ENCODE measurements at places on chromosomes 7 and 10.

DNA sequence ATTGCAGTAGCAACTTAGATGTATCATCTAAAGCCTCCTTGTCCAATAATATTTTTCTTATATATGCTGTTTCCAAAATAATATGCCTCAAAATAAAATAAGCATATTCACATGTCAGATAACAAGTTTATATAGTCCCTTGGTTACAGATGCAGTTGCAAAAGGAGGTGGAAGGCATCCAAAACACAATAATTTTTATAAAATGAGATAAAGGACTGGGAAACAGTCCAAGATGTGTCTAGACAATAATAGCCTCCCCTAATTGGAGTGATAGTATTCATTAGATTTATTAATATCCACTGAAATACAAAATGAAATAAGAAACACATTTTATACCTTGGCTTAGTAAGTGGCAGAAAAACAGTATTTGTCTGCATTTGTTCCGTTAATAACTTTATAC lies 30.3 kb downstream of the BCAP29 start:
- H3K4me3 ChIP-seq = no peak overlapping the region
- H3K27me3 ChIP-seq = no peaks in the 10 kb centered on the region
- peaks cover 12% of the 10 kb centered on the region for H3K36me3 ChIP-seq

DNA sequence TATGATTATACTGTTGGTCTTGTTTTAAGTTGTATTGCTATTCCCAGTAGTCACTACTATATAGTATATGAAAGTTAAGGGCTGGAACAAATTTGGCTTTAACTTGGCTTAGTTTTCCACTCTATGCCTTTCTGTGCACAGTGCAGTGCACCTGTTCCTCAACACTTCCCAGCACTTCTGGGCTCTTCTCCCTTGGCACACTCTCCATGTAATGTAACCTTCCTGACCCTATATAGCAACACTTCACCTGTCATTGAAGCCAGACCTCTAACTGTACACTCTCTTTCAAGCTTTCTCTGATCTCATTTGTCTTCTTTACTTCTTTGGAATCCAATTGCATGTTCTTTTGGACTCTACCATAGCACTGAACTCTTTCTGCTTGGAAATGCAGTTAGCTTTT lies 83.9 kb upstream of the SMIM30 start:
- no peak for DNase-seq
- H3K27me3 ChIP-seq = no peaks in the 10 kb centered on the region
- no peak overlapping the region for H3K4me3 ChIP-seq
- no peaks in the 10 kb centered on the region for H3K4me1 ChIP-seq
- H3K36me3 ChIP-seq = no peaks in the 10 kb centered on the region

DNA sequence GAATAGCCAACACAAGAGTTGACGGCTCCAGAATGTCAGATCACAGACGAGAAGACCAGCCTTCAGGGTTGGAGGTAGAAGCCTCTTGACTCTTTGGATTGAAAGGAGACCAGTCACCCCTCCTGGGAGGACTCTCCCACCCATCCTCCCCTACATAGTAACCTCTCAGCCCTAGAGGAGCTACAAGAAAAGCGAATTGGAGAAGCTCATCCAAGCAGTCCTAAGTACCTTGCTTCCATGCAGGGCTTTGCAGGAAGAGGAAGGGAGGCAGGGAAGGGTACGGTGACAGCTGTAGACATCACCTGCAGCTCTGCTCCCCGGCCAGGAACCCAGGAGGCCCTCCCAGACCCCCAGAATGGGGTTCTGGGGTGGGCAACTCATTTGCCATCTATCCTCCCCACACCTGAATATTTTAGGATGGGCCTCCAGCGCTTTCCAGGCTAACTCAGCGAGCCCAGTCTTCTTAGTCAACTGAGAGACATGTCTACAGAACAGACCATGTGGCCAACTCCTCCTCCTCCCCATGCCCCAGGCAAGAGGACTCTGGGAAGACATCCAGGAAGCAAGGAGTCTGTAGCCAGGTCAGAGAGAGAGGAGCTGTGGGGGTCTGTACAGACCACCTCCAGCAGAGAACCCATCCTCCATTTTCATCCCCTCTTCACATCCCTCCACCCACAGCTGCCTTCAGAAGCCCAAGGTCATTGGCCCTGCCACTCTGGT lies 55.6 kb upstream of the LBX1 start:
- H3K4me3 ChIP-seq = no peak overlapping the region
- no peak overlapping the region for H3K27ac ChIP-seq
- no peaks in the 10 kb centered on the region for H3K36me3 ChIP-seq
- DNase-seq = no peak
- H3K27me3 ChIP-seq = peaks cover 50% of the 10 kb centered on the region

- no peaks in the 10 kb centered on the region for H3K4me1 ChIP-seq
- H3K36me3 ChIP-seq = no peaks in the 10 kb centered on the region
- H3K4me3 ChIP-seq = no peak overlapping the region
- no peak overlapping the region for H3K27ac ChIP-seq
- no peak for DNase-seq
Measured at GRCh38 chr10:33307835-33308234, 26.6 kb downstream of the NRP1 start.

- H3K27me3 ChIP-seq = no peaks in the 10 kb centered on the region
- H3K4me3 ChIP-seq = no peak overlapping the region
- H3K36me3 ChIP-seq = no peaks in the 10 kb centered on the region
- no peaks in the 10 kb centered on the region for H3K4me1 ChIP-seq
- DNase-seq = no peak
- H3K27ac ChIP-seq = no peak overlapping the region
Measured at GRCh38 chr7:130793855-130794618, 60.0 kb upstream of the KLF14 start.

- no peaks in the 10 kb centered on the region for H3K27me3 ChIP-seq
- H3K4me1 ChIP-seq = no peaks in the 10 kb centered on the region
- no peaks in the 10 kb centered on the region for H3K36me3 ChIP-seq
- H3K27ac ChIP-seq = no peak overlapping the region
- no peak for DNase-seq
Measured at GRCh38 chr7:126589068-126589684, 663.6 kb downstream of the GRM8 start.

GRCh38 chr10:119177708-119178371 lies 772 bp downstream of the PRDX3 start:
- H3K27ac ChIP-seq = peak overlapping the region; percentile 87
- no peaks in the 10 kb centered on the region for H3K27me3 ChIP-seq
- peaks cover 10% of the 10 kb centered on the region for H3K4me1 ChIP-seq
- peaks cover 8% of the 10 kb centered on the region for H3K36me3 ChIP-seq

DNA sequence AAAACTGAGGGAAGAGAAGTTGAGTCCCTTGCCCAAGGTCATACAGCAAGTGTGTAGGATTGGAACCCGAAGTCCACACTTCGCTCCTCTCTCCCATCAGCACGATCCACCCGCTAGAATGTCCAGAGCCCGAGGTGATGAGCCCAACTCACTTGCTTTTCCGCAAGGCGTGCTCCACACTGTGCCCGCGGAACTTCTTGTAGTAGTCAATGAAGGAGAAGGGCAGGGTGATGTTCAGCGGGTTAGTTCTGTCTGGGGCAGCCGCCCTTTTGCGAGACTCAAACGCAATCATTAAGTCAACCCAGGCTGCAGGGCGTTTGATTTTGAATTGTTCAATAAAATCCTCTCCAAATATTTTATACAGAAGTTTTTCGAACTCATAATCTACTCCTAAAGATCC lies 58.6 kb downstream of the PNLIPRP2 start:
- H3K4me3 ChIP-seq = no peak overlapping the region
- no peaks in the 10 kb centered on the region for H3K27me3 ChIP-seq
- no peak for DNase-seq
- no peaks in the 10 kb centered on the region for H3K4me1 ChIP-seq

- H3K27me3 ChIP-seq = no peaks in the 10 kb centered on the region
- no peaks in the 10 kb centered on the region for H3K36me3 ChIP-seq
- no peak overlapping the region for H3K27ac ChIP-seq
- no peaks in the 10 kb centered on the region for H3K4me1 ChIP-seq
Measured at GRCh38 chr10:29618341-29619171, 16.2 kb downstream of the SVIL start.

DNA sequence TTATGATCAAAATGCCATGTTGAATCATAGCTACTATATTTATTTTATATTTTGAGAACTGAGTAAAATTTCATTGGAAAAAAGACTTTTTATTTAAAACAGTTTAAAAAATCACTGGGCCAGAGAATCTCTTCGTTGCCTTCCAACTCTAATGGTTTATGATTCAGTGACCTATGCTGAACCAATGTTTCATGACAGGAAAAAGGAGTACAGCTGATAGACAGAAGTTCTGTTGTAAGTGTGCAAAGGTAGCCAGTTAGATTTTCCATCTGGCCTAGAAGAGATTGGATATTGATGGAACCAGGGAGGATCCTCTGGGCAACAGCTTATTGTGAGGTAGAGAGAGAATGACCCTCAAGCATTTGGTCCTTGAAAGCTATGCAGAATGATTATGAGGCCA lies 745.8 kb downstream of the SUGCT start:
- no peak overlapping the region for H3K4me3 ChIP-seq
- no peaks in the 10 kb centered on the region for H3K36me3 ChIP-seq
- DNase-seq = no peak
- no peaks in the 10 kb centered on the region for H3K27me3 ChIP-seq
- no peaks in the 10 kb centered on the region for H3K4me1 ChIP-seq

DNA sequence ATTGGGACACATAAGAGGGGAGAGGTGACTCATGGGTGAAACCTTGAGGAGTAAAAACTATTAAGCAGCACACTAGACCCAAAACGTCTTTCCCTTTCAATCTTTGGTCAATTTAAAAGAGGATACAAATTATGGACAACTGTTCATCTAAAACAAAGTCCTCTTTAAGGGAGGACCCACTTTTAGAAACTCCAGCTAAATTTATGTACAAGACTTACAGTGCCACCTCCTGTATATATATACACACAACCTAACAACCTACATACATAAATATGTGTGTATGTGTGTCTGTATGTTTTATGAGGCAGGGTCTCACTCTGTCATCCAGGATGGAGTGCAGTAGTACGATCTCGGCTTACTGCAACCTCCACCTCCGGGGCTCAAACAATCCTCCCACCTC lies 18.1 kb upstream of the ZC3HAV1 start:
- H3K4me1 ChIP-seq = no peaks in the 10 kb centered on the region
- H3K36me3 ChIP-seq = no peaks in the 10 kb centered on the region
- H3K4me3 ChIP-seq = no peak overlapping the region
- no peak overlapping the region for H3K27ac ChIP-seq

GRCh38 chr7:150444674-150445365 lies 5.6 kb upstream of the GIMAP8 start:
- H3K27me3 ChIP-seq = no peaks in the 10 kb centered on the region
- no peaks in the 10 kb centered on the region for H3K36me3 ChIP-seq
- no peak for DNase-seq
- peaks cover 24% of the 10 kb centered on the region for H3K4me1 ChIP-seq
- H3K27ac ChIP-seq = no peak overlapping the region
- H3K4me3 ChIP-seq = no peak overlapping the region

DNA sequence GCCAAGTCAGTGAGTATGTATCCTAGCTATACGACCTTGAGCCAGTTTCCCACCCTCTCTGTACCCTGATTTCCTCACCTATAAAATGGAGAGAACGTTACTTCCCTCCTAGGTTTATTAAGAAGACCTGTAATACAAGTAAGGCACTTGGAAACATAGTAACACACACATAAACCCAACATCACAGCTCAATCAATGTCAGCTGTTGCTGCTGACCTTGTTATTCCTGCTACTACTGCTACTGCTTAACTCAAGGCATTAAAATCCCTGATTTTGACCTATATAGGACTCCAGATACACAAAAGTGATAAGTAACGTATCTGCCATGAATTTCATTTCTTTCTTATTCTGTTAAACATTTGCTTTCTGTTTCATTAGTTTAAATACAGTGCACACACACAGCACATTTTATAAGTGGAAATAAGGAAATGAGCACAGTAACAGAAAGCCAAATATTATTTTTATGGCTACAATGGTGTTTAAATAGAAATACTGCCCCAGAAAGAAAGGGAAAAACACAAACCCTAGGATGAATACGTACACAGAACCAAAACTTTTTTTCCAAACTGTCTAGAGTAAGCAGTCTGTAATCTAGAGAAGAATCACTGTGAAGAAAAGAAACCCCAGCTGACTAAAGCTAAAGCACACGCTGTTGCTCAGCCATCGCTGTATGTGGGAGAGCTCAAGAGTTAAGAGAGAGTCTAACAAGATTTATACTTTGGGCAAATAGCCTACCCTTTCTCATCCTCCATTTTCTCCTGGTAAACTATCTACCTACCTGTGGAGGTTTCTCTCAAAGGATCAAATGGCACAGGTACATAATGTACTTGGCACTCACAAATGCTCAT lies 19.0 kb downstream of the NAPEPLD start:
- H3K27me3 ChIP-seq = no peaks in the 10 kb centered on the region
- no peak overlapping the region for H3K4me3 ChIP-seq
- no peak for DNase-seq
- no peaks in the 10 kb centered on the region for H3K4me1 ChIP-seq
- no peak overlapping the region for H3K27ac ChIP-seq

GRCh38 chr10:34087095-34087418 lies 728.0 kb downstream of the PARD3 start:
- H3K4me1 ChIP-seq = no peaks in the 10 kb centered on the region
- no peaks in the 10 kb centered on the region for H3K27me3 ChIP-seq
- H3K4me3 ChIP-seq = no peak overlapping the region

- no peak overlapping the region for H3K4me3 ChIP-seq
- H3K4me1 ChIP-seq = no peaks in the 10 kb centered on the region
- no peaks in the 10 kb centered on the region for H3K27me3 ChIP-seq
- H3K27ac ChIP-seq = no peak overlapping the region
Measured at GRCh38 chr10:84205049-84205852, 10.9 kb downstream of the CDHR1 start.

DNA sequence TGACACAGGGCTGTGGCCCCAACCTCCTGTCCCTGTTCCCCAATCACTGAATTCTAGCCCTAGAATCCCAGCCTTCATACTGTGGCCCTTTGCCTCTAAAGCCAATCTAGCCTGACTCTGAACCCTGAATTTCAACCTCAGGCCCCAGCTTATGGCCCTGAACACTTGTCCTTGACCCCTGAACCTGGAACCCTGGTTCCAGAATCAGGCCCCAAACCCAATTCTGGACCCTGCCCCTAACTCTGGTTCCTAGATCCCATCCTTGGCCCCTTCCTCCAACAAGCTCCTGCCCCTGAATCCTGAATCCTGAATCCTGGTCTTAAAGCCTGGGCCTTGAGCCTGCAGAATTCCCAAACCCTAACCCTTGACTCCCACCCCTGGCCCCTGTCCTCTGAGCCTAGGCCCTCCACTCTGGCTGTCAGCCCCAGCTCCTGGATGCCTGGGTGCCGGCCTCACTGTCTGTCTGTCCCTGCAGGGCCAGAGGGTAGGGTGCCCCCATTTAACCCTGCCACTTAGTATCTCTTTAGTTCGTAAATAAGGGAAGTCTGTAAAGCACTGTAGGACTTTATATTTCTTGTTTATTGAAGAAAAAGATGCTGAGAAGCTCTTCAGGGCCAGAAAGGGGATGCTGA lies 1.3 kb downstream of the INPP5A start:
- H3K4me1 ChIP-seq = peaks cover 35% of the 10 kb centered on the region
- H3K36me3 ChIP-seq = no peaks in the 10 kb centered on the region
- H3K27me3 ChIP-seq = no peaks in the 10 kb centered on the region
- no peak for DNase-seq
- peak overlapping the region; percentile 51 for H3K4me3 ChIP-seq

DNA sequence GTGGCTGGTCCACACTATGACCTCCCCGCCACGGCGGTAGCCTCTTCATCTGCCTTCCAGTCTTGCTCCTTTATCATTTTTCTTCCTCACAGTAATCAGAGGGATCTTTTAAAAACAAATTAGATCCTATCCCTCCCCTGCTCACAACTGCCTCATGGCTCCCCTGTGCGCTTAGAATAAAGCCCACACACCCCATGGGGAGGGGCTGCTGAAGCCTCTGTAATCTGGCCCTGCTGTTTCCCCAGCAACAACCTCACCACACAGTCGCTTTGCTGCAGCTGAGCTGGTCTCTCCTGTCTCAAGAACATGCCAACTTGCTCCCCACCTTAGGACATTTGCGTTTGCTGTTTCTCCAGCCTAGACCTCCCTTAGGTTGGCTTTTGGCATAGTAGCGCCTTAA lies 41.0 kb downstream of the SP8 start:
- H3K4me1 ChIP-seq = no peaks in the 10 kb centered on the region
- no peak for DNase-seq
- no peak overlapping the region for H3K4me3 ChIP-seq
- H3K27ac ChIP-seq = no peak overlapping the region

All from effector memory CD4-positive, alpha-beta T cell (primary cell).